RWPE2 (cell line): ENCODE measurements at places on chromosomes 3 and 15.
A peak's percentile ranks its signal among the peaks of the same experiment; 100 is the strongest.

DNA sequence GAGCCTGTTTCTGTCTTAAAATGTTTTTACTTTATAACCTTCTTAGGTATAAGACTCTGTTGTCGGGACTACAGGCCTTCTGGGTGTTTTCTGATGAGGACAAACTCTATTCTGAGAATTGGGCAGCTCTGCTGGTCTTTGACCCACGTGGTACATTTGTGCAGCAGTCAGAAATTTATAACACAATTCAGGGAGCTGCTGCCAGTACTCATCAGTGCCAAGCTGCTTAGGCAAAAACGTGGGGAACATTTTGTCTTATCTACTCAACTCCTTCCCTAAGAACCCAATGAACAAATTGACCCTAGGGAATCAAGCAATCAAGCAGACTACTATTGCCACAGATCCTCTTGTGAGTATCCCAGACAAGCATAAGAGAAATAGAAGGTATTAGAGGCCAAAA, 180.7 kb upstream of the PDZRN3 start:
- DNase-seq: no peak
- no peak overlapping the region for H3K27ac ChIP-seq
- H3K4me3 ChIP-seq: no peak overlapping the region
- no peaks in the 10 kb centered on the region for H3K36me3 ChIP-seq
- H3K4me1 ChIP-seq: peaks cover 14% of the 10 kb centered on the region

GRCh38 chr15:41276831-41277230, 45.8 kb downstream of the CHP1 start:
- H3K4me1 ChIP-seq: peaks cover 9% of the 10 kb centered on the region
- DNase-seq: no peak
- H3K27ac ChIP-seq: no peak overlapping the region

GRCh38 chr15:70974004-70974832, 81.6 kb downstream of the LRRC49 start:
- DNase-seq: no peak
- H3K4me1 ChIP-seq: peaks cover 22% of the 10 kb centered on the region
- no peaks in the 10 kb centered on the region for H3K27me3 ChIP-seq
- peak overlapping the region; percentile 75 for H3K27ac ChIP-seq
- H3K36me3 ChIP-seq: no peaks in the 10 kb centered on the region

GRCh38 chr3:175746308-175746707, 887.2 kb downstream of the NAALADL2 start:
- no peak overlapping the region for H3K4me3 ChIP-seq
- peaks cover 7% of the 10 kb centered on the region for H3K27me3 ChIP-seq
- peaks cover 29% of the 10 kb centered on the region for H3K4me1 ChIP-seq
- H3K36me3 ChIP-seq: no peaks in the 10 kb centered on the region
- no peak overlapping the region for H3K27ac ChIP-seq
- DNase-seq: no peak

GRCh38 chr3:10015461-10015904, 10.8 kb upstream of the FANCD2 start:
- no peaks in the 10 kb centered on the region for H3K4me1 ChIP-seq
- peak overlapping the region; percentile 63 for H3K27ac ChIP-seq
- no peak overlapping the region for H3K4me3 ChIP-seq
- peaks cover 9% of the 10 kb centered on the region; the same call in 1 of the 2 replicates for H3K36me3 ChIP-seq

- no peak overlapping the region for H3K27ac ChIP-seq
- no peak overlapping the region for H3K4me3 ChIP-seq
- DNase-seq: no peak
- peaks cover 14% of the 10 kb centered on the region for H3K4me1 ChIP-seq
Observed at GRCh38 chr15:36468746-36469145, 110.7 kb upstream of the CDIN1 start.

DNA sequence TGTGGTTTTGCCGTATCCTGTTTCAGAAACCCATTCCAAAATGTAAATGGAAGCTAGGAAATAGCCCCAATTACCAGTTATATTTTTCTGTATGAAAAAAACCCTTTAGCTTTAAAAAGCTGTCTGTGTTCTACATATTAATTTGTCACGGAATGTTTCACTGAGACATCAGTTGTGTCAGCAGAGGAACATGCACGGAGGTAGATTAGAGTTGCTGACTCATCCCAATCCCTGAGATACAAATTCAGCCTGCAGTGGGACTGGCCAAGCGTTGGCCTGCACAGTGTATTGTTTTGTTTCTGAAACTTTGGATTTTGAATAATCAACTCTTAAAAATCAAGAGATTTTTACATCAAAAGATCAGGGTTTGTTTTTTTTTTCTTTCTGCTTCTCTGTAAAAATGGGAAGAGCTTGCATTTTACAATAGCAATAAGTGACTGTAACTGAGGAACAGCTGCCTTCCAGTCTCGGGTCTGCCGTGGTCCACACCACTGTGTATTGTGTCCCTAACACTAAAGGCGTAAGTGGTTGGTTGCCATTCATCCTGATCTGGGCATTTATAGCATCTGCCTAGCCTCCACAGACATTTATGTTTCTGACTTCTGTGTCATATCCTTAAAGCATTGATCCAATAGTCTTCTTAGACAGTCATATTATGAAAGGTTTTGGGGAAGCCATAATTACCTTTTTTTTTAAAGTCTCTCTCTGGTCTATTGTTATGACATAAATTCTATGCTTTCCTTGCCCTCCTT, 218.1 kb downstream of the ADAMTSL3 start:
- peaks cover 7% of the 10 kb centered on the region for H3K4me1 ChIP-seq
- no peak for DNase-seq
- H3K27ac ChIP-seq: no peak overlapping the region
- H3K27me3 ChIP-seq: no peaks in the 10 kb centered on the region
- H3K36me3 ChIP-seq: no peaks in the 10 kb centered on the region

GRCh38 chr3:32184187-32184730, 54.2 kb upstream of the CMTM8 start:
- no peaks in the 10 kb centered on the region for H3K27me3 ChIP-seq
- H3K27ac ChIP-seq: no peak overlapping the region
- H3K4me3 ChIP-seq: no peak overlapping the region
- no peaks in the 10 kb centered on the region for H3K36me3 ChIP-seq
- no peak for DNase-seq
- peaks cover 3% of the 10 kb centered on the region for H3K4me1 ChIP-seq

GRCh38 chr15:74958320-74958907, 1.8 kb upstream of the RPP25 start:
- peak; percentile 77 for DNase-seq
- no peaks in the 10 kb centered on the region for H3K36me3 ChIP-seq
- H3K27me3 ChIP-seq: no peaks in the 10 kb centered on the region
- H3K27ac ChIP-seq: no peak overlapping the region

GRCh38 chr3:66107855-66108254, 69.1 kb upstream of the MAGI1 start:
- no peak overlapping the region for H3K27ac ChIP-seq
- DNase-seq: no peak
- H3K36me3 ChIP-seq: no peaks in the 10 kb centered on the region
- H3K4me3 ChIP-seq: no peak overlapping the region
- H3K27me3 ChIP-seq: no peaks in the 10 kb centered on the region

DNA sequence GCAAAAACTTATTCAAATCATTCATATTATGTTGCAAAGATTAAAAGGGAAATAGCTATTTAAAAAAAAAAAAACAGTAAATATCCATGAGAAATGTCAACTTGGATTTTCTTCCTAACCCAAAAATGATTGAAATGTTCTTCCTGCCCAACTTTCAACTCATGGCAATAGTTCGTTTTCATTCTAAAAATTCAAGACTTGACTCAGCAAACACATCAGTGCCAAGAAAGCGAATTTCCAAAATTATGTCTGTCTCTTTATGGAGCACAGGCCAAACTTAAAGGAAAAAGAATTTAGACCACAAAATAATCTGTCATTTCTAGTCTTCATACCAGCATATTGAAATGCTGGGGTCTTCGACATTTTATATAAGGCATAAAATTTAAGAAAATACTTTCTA, 63.7 kb downstream of the MAGI1 start:
- H3K36me3 ChIP-seq: no peaks in the 10 kb centered on the region
- no peak overlapping the region for H3K27ac ChIP-seq
- DNase-seq: no peak

- no peaks in the 10 kb centered on the region for H3K27me3 ChIP-seq
- H3K4me3 ChIP-seq: no peak overlapping the region
- peaks cover 19% of the 10 kb centered on the region for H3K4me1 ChIP-seq
- peak overlapping the region; percentile 60 for H3K27ac ChIP-seq
Observed at GRCh38 chr3:12222775-12223485, 64.2 kb upstream of the TIMP4 start.

DNA sequence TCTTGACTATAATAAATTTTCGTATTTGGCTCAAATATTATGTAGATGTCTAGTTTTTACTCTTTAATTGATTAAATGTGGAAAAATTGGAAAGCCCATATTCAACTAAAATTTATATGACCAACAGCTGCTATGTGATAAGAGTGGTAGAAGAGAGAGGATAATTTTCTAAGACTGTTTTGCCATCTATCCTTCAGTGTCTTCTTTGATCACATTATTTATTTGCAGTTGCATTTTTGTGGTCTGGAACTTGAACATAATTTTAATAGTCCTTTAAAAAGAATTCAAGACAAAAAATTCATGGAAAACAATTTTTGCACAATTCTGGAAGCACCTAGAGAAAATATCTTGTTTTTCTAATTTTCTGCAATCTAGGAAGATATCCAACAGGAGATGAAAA, 213.3 kb upstream of the THBS1 start:
- H3K4me3 ChIP-seq: no peak overlapping the region
- H3K36me3 ChIP-seq: no peaks in the 10 kb centered on the region
- H3K27ac ChIP-seq: no peak overlapping the region
- no peaks in the 10 kb centered on the region for H3K27me3 ChIP-seq

GRCh38 chr3:42216302-42216701, 49.7 kb downstream of the CCK start:
- H3K4me3 ChIP-seq: no peak overlapping the region
- no peaks in the 10 kb centered on the region for H3K4me1 ChIP-seq
- peaks cover 12% of the 10 kb centered on the region; the same call in 1 of the 2 replicates for H3K36me3 ChIP-seq
- H3K27ac ChIP-seq: no peak overlapping the region

- H3K4me1 ChIP-seq: peaks cover 9% of the 10 kb centered on the region
- DNase-seq: no peak
- no peaks in the 10 kb centered on the region for H3K27me3 ChIP-seq
- H3K4me3 ChIP-seq: no peak overlapping the region
- no peak overlapping the region for H3K27ac ChIP-seq
Observed at GRCh38 chr3:43923104-43923882, 232.6 kb downstream of the ABHD5 start.
